ENCODE measurements at places on chromosomes 6 and 20. TPM values are rescaled to one million over a fixed set of nuclear protein-coding genes. Genes with fewer than 3 reads are reported as not detected.
A peak's percentile ranks its signal among the peaks of the same experiment; 100 is the strongest.

GRCh38 chr6:54315656-54316055 is 7.4 kb downstream of the TINAG start:
- DNase-seq = no peak

- no peak for DNase-seq
Measured at GRCh38 chr6:28765978-28766351, 157.8 kb downstream of the TRIM27 start.

- DNase-seq = no peak
Measured at GRCh38 chr6:81761197-81761596, 8.7 kb upstream of the TENT5A start.

DNA sequence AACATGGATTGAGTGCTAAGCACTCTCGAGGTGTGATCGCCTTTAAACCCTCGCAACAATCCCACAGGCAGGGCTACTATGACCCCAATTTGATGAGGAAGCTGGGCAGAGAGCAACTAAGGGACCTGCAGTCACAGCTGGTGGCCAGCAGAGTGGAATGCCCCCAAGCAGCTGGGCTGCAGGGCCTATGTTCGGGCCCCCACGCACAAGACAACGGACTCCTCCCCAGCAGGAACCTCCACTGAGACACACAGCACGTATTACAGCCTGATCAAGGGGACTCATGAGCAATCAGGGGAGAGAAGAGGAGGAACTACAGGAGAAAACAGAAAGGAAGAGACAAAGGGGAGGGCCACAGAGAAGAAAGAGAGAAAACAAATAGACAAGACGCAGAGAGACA is 21.7 kb downstream of the CST7 start:
- no peak for DNase-seq

DNA sequence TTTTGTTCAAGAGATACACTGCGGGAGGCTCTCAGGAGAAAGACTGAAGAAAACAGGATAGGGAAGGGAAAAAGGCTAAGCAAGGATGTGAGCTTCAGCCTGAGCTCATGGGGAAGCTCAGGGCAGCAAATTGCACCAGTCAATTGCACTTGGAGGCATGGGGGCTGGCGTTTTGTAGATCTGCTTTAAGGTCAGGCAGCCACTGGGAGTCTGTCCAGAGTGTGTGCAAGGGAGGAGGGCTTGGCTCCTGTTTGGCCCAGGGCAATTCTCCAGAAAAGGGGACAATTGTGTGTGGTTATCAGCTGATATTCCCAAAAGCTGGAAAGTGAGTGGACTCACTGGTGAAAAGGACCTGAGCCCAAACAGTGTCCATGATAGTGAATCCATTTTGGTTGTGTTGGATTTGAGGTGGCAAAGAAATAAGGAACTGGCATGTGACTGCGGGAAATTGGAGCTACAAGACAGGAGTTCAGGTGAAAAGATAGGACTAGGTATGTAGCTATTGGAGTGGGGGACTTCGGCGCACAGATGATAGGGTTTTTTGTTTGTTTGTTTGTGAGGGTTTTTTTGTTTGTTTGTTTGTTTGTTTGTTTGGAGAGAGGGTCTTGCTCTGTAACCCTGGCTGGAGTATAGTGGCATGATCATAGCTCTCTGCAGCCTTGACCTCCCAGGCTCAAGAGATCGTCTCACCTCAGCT is 22.3 kb upstream of the IER3 start:
- DNase-seq = no peak

- DNase-seq = peak; percentile 55
Measured at GRCh38 chr6:97394160-97394748, 111.2 kb upstream of the MMS22L start.

GRCh38 chr20:18796282-18796833 is 17.2 kb upstream of the SCP2D1 start:
- no peak for DNase-seq

GRCh38 chr6:75791881-75792280 is 42.8 kb downstream of the MYO6 start:
- DNase-seq = no peak

- DNase-seq = no peak
Measured at GRCh38 chr6:131197716-131198115, 62.4 kb downstream of the AKAP7 start.

- peak; percentile 7 for DNase-seq
Measured at GRCh38 chr6:65760285-65760684, 53.3 kb upstream of the EYS start.

GRCh38 chr6:162871966-162872365 is 144.2 kb downstream of the PACRG start:
- no peak for DNase-seq

- DNase-seq = no peak
Measured at GRCh38 chr6:27863962-27864905, 48.0 kb downstream of the OR2B2 start.

- DNase-seq = no peak
Measured at GRCh38 chr6:165183071-165183470, 126.3 kb downstream of the C6orf118 start.

DNA sequence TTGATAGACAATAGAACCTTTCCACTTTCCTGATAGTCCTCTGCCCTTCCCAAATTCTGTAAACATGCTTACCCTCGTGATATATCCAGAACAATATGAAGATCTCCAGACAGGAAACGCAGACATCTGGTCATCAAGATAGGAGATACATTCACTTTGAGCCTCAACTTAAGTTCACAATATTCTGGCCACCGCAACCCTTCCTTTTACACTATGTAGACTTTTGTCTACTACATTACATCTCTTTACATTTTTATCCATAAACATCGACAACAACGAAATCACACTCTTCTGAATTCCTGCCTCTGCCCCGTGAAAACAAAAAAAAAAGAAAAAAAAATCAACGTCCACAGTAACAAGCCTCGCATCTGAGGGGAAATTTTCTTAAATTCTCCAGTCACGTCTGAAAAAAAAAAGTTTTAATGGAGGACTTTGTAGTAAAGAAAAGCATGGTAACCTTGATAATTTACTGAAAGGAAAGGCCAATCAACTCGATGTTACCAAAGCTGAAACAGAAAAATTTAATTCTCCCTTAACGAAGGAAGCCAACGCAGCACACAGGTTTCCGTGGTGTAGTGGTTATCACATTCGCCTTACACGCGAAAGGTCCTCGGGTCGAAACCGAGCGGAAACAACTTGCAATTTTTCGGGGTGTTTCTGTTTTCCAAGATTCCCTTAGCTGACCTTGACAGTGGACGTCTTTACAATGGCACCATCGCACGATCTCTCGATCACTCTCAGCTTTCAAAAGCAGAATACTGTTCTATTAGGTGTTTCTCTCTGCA is 21.8 kb downstream of the POM121L2 start:
- DNase-seq = peak; percentile 78

DNA sequence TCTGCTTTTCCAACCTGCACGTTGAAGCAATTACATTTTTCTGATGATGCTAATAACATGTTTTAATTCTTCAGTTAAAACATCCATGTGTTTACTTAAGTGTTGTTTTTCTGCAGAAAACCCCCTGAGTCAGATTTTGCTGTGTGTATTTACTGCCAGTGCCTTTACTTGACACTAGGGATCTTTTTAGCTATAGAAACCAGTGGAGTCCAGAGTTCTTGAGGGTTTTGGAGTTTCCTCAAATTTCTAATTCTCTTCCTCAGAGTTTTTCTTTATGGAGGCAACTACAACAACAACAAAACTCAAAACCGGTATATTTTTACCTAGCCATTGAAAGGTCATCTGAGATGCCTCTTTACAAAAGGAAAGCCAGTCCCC is 168.4 kb downstream of the JARID2 start:
- DNase-seq = no peak

GRCh38 chr20:63206878-63207277 is 9.1 kb downstream of the YTHDF1 start:
- no peak for DNase-seq

DNA sequence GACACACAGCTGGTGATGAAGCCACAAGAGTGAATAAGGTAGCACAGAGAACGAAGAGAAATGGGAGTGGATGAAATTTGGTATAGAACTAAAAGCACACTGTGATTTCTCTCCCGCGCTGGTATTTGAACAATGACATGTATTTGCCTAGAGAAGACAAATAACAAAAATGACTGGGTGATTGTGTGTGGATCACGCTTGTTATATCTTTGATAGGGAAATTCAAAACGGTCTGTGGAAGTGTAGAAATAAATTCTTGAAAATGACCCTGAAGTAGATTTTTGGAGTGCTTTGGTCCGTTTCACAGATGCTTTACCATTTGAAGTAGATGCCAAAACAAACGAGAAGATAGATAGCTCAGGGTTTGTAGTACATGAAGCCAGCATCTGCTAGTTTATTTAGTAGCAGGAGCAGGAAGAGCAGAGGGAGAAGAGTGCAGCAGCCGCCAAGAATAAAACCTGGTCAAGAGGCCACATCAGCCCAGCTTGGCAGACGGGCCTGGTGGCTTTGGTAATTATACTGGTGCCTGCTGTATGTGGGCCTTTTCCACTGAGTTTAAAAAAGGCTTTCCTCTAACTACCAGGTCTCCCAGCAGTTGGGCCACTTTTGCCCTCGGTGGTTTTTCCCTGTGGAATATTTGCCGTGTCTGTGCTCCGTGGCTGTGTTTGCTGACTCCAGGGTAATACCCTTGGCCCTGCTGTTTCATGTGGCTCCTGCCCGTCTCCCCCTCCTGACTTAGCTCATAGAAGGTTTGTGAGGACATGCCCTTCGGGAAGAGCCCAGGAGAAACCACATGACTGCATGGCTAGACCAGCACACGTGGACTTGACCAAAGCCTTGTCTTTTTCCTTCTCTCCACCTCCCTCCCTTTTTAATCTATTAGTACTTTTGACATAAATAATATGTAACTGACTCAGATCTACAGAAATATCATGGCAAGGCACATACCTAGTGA is 294.0 kb downstream of the SOX4 start:
- DNase-seq = peak; percentile 5

DNA sequence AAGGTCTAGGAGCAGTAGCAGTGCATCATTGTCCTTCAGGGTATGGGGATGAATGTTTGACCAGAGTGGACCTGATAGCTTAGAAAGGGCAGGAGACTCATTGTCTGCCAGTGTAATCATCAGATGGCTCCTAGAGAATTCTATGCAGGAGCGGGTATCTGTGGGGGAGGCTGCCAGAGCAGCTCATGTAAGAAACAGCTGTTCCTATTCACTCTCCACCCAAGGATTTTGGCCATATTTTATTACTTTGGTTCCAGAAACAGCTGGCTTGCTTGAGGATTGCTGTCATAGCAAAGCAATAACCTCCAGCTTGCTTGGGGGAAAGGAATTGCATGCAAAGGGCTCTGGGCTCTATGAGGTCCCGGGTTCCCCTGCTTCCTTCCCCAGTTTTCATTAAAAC is 44.1 kb downstream of the RALY start:
- DNase-seq = no peak

DNA sequence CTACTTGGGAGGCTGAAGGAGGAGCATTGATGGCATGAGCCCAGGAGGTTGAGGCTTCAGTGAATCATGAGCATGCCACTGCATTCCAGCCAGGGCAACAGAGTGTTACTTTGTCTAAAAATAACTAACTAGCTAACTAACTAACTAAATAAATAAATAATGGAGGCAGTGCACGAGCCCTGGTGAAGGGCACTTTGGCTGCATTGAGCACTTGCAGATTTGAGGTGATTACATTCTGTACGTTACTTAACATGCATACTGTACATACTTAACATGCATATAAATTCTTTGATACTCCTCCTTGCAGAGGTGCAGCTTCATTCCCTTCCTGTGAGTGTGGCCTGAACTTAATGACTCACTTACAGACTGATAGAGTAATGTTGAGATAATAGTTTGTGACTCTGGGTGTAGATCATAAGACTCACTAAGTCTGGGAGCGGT is 10.7 kb downstream of the HLA-A start:
- peak; percentile 66 for DNase-seq

GRCh38 chr6:41315943-41316620 is 19.3 kb upstream of the NCR2 start:
- DNase-seq = no peak

DNA sequence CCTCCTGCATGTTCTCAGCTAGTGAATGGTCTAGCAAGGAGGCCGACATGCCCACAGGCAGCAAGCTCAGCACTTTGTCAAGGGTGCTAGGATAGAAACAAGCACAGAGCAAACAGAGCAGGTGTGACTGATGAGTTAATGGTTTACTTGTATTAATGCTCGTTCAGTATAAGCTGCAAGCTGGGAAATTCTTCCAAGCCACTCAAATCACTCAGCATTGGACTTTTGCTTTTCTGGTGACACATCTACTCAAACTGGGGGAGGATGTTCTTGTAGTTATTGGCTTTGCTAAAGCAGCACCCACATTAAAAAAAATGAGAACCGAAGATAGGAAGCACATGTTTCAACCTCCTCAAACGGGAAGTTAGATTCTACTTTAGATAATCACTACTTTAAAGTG is 43.1 kb upstream of the NEDD9 start:
- DNase-seq = peak; percentile 45

- no peak for DNase-seq
Measured at GRCh38 chr6:13001927-13002326, 285.4 kb downstream of the PHACTR1 start.

- no peak for DNase-seq
Measured at GRCh38 chr6:42419490-42420280, 32.0 kb downstream of the TRERF1 start.

GRCh38 chr6:123805921-123806320 is 2.3 kb downstream of the NKAIN2 start:
- DNase-seq = no peak

GRCh38 chr20:35828434-35828833 is 56.6 kb downstream of the PHF20 start:
- no peak for DNase-seq

DNA sequence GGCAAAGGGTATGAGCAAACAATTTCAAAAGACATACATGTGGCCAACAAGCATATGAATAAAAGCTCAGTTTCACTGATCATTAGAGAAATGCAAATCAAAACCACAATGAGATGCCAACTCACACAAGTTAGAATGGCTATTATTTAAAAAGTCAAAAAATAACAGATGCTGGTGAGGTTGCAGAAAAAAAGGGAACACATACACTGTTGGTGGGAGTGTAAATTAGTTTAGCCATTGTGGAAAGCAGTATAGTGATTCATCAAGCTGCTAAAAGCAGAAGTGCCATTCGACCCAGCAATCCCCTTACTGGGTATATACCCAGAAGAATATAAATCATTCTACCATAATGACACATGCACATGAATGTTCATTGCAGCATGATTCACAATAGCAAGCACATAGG is 6.7 kb upstream of the KHDC1L start:
- no peak for DNase-seq

KIFC1 gene
- polyA plus RNA-seq = 33.7 TPM

BTN1A1 gene
- polyA plus RNA-seq = not detected

DSP gene
- 14.1 TPM for polyA plus RNA-seq

CST5 gene
- not detected for polyA plus RNA-seq

SLC22A7 gene
- not detected for polyA plus RNA-seq

ABHD16B gene
- polyA plus RNA-seq = not detected

XKR7 gene
- polyA plus RNA-seq = not detected

LY6G5C gene
- 1.9 TPM for polyA plus RNA-seq

SS18L1 gene
- 13.1 TPM for polyA plus RNA-seq

CDSN gene
- not detected for polyA plus RNA-seq

OLIG3 gene
- polyA plus RNA-seq = not detected

COL21A1 gene
- 1.4 TPM for polyA plus RNA-seq

SYNE1 gene
- polyA plus RNA-seq = 9.9 TPM

SNAP91 gene
- polyA plus RNA-seq = 0.34 TPM

ABT1 gene
- 11.5 TPM for polyA plus RNA-seq

ELOVL4 gene
- polyA plus RNA-seq = 1.1 TPM

RBBP9 gene
- 21.5 TPM for polyA plus RNA-seq

Measured in A549 (cell line).